Coronary artery (tissue), 2 donors: ENCODE measurements at places on chromosomes 11 and 22.
A peak's percentile ranks its signal among the peaks of the same experiment; 100 is the strongest.

GRCh38 chr11:120880498-120881175 is 143.3 kb upstream of the TBCEL start:
- no peak for DNase-seq

DNA sequence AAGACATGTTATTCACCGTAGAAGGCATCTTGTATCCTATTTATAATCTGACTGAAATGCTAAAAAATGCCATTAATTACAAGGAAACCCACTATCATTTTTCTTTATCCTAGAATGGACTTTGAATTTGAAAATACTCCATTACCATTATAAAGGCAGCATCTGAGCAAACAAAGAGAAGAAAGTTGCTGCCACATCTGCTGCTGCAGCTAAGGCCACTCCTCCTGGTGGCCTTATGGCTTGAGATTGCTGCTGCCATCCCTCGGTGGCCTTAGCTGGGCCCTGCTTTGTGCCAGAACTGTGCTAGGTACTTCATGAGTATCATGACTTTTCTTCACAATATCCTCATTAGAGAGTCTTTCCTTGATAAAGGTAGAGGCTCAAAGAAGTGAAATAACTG is 1210.1 kb upstream of the TENM4 start:
- DNase-seq: no peak

DNA sequence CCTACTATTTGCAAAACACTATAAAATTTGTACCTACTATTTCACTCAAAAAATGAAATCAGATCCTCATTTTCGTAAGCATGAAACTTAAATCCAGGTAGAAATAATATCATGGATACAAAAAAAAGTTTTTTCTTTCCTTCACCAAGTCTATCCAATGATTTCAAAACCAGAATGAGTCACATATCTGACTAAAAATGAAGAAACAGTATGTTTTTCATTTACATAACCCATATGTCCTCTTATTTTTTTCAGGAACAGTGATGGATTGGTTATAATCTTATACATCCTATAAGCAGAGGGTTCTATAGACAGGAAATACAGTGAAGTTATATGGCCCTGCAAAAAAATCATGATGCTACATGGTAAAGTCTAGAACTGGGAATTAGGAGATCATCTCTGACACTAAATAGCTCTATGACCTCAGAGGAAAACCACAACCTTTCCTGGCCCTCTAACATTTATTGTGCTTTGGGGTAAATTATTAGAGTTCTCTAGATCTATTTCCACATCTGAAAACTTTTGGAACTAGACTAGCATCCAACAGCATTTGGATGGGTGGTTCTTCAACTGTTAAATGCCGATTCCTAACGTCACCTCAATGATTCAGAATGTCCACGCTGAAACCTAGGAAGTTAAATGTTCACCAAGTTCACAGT is 10.9 kb downstream of the MTMR2 start:
- DNase-seq: no peak

GRCh38 chr11:71242391-71242790 is 10.0 kb downstream of the SHANK2 start:
- DNase-seq: peak; percentile 41

- no peak for DNase-seq
These were observed 514.2 kb downstream of the NTM start for GRCh38 chr11:131884461-131885073.

GRCh38 chr22:22086501-22087158 is 104.0 kb upstream of the TOP3B start:
- DNase-seq: no peak

DNA sequence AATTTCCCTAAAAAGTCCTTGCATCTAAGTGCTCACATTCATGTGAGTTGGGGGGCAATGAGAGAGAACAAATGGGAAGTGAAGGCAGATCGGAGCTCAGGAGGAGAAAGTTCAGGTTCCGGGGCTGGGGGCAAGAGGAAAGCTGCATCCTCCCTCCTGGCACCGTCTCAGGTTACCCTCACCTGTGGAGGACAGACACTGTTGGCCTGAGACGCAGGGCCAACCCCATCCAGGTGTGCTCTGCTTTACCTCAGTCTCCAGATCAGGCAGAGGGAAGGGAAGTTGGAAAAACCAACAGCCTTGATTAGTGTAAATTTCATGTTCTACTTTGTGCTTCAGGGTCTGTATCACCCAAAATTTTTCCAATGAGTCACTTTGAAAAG is 146.9 kb downstream of the TRIM29 start:
- DNase-seq: no peak

GRCh38 chr11:8097062-8097461 is 16.1 kb downstream of the TUB start:
- DNase-seq: peak; percentile 50

DNA sequence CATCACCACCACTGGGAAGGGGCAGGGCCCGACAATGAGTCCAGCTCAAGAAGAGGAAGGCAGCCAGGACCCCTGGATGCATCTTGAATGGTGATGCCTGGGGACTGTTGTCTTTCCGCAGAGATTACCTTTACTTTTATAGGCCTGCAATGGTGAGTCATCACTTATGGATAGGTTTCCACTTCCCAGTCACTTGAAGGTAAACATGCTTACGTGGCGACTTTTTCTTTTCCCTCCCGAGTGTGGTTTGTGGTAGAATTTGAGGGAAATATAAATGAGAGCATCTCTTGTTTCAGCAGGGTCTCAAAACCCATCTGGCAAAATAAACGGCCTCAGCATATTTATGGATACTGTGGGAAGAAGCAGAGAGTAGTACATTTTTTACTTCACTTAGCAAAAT is at the start of gene MMP13:
Gene MMP13 (minus strand): TSS at position 109 of the 400 bp plus-strand sequence. CDS start 27 bp downstream, at position 82.
- no peak for DNase-seq
